ENCODE measurements at places on chromosomes 13 and 19.

- no peak for DNase-seq
These were observed 2.8 kb upstream of the FOSB start for GRCh38 chr19:45464852-45465441.

DNA sequence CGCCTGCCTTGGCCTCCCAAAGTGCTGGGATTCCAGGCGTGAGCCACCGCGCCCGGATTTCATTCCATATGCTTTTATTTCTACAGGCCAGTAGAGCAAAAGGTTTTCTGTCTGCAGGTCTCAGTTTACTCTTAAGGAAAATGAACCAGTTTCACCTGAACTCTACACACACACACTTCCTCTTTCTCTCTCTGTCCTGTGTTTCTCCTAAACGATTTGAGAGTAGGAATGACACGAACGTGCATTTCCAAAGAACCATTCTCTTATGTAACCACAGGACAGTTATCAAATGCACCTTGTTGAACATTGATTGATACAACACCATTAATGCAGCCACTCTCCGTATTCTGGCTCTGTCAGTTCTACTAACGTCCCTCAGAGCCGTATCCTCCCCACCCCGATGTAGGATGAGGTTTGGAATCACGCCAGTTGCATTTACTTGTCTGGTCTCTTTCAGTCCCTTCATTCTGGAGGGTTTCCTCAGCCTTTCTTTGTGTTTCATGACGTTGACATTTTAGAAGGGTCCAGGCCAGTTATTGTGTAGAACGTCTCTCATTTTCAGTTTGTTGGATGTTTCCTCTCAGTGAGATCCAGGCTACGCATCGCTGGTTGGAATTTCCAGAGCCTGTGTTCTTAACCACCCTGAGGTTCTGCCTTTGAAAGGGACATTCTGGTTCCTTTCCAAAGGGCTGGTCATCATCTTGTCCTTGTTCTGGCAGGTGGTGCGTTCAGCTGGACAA, 36.0 kb downstream of the BICRA start:
- peak; percentile 34 for DNase-seq

DNA sequence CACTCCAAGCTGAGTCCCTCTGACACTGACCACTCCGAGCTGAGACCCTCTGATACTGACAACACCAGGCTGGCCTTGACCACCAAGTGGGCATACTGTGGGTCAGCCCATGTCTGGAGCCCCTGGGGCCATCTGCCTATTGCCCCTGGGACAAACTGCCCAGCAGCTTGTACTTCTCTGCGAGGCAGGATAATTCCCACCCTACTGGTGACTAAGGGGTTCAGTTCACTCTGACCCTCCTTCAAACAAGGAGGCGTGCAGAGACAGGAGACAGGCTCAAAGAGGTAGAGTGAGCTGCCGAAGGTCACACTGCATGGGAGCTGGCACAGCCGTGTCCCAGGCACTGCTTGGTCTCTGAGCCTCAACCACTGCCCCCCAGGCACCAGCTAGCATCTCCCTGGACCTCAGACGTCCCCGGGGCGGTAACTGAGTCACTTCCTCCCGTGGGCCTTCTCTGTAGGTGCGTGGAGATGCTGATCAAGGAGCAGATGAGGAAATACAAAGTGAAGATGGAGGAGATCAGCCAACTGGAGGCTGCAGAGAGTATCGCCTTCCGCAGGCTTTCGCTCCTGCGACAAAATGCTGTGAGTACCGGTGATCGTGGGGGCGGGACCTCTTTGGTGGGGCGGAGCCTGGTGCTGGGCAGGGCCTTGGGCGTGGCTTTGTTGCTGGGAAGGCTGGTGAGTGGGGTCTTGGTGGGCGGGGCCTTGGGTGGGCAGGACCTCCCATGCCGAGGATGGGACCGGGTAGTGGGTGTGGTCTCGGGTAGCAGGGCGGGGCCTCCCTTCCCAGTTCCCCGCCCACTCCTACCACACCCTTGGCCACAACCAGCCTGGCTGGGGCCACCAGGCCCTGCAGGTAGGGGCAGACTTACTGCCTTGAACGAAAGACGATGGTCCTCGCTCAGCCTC, 5.8 kb upstream of the USE1 start:
- DNase-seq, result no peak

GRCh38 chr19:31255174-31255799, 93.9 kb downstream of the TSHZ3 start:
- DNase-seq, result no peak

DNA sequence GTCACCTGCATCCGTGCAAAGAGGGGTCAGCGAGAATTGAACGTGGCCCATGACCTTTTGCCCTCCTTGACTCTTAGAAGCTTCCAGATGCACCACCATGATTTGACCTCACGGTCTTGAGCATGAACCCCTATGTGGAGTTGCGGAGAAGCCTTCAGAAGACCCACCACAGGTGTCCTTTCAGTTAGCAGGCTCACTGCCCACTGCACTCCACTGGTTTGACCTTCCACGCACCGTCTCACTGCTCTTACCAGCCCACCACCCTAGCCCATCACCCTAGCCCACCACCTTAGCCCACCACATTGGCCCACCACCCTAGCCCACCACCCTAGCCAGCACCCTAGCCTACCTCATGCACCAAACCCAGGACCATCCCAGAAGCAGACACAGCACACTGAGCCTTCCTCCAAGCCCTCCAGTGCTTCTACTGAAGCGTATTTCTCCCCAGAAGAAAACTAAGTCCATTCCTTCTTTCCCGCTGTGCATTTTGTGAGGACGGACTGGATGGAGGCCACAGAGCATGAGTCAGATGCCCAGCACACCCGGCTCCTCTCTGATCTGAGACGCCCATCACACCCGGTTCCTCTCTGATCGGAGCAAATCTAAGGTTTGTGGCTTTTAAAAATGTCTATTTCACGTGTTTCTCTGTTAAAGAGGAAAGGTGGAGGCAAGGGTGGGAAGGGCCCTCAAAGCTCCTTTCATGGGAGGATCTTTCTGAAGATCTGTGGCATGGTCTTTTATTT, 45.8 kb downstream of the SOX1 start:
- DNase-seq, result no peak

GRCh38 chr19:53626976-53627375, 4.8 kb upstream of the DPRX start:
- DNase-seq, result no peak

- no peak for DNase-seq
These were observed 34.7 kb downstream of the TMEM255B start for GRCh38 chr13:113793718-113794085.

DNA sequence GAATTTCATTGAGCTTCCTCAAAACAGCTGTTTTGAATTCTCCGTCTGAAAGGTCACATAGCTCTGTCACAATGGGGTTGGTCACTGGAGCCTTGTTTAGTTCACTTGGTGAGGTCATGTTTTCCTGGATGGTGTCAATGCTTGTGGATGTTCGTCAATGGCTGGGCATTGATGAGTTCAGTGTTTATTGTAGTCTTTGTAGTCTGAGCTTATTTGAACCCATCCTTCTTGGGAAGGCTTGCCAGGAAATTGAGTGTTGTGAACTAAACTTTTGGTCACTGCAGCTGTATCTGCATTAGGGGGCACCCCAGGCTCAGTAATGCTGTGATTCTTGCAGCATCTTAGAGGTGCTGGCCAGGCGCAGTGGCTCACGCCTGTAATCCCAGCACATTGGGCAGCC, 22.0 kb downstream of the BLOC1S3 start:
- peak; percentile 8 for DNase-seq

DNA sequence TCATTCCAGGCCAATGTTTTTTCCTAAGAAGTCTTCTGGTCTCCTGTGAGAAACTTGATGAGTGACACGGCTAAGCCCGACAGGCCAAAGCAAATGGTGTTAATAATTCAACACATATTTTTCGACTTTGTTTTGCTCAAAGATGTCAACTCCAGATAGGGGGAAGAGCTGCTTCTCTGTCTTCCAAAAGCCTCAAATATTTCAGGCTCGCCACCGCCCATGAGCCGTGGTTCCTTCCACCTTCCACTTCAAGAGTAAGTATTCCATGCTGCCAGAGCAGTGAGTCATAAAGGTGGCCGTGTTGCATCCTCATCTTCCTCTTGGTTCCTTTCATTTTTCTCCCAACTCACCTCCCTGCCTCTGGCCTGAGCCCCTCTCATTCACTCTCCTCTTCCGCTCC, 272.6 kb downstream of the EFNB2 start:
- DNase-seq, result no peak

GRCh38 chr19:49414256-49414655, 9.0 kb downstream of the PTH2 start:
- no peak for DNase-seq

DNA sequence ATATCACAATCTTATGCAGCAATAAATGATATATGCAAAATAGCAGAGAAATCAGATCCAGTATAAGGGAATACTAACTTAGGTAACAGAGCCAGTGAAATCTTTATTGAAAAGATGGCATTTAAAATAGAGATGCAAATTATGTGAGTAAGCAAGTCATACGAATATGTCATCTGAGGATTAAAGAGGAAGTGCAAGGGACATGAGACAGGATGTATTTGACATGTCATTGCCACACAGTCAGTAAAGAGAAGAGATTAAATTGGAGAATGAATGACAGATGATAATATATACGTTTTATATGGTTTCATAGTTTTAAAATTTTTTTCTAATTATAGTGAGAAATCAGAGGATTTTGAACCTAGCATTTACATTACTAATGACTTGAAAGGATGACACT, 426.4 kb downstream of the SLITRK5 start:
- DNase-seq, result peak; percentile 13

- no peak for DNase-seq
These were observed 12.5 kb downstream of the PBX4 start for GRCh38 chr19:19606021-19606420.

GRCh38 chr13:44078806-44079376, 199.2 kb downstream of the LACC1 start:
- DNase-seq, result peak; percentile 45

- no peak for DNase-seq
These were observed 1256.5 kb downstream of the EFNB2 start for GRCh38 chr13:105278943-105279381.

DNA sequence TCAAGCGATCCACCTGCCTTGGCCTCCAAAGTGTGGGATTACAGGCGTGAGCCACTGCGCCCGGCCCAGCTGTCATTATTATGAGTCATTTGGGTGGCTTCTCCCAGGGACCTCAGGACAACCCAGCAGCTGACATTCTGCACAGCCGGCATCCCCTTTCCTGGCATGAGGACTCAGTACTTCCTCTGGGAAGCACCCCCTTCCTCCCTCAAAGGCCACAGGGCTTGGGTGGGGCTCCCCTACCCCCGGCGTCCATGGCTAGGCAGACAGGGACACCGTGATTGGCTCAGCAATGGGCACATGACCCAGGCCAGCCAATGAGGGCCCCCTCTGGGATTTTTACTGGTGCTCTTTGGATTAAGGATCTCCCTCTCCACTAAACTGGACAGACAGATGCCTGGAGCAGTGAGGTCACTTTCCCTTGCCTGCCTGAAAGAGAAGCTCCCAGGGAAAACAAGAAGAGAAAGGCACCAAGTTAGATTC, 6.0 kb downstream of the KANK2 start:
- DNase-seq, result no peak

DNA sequence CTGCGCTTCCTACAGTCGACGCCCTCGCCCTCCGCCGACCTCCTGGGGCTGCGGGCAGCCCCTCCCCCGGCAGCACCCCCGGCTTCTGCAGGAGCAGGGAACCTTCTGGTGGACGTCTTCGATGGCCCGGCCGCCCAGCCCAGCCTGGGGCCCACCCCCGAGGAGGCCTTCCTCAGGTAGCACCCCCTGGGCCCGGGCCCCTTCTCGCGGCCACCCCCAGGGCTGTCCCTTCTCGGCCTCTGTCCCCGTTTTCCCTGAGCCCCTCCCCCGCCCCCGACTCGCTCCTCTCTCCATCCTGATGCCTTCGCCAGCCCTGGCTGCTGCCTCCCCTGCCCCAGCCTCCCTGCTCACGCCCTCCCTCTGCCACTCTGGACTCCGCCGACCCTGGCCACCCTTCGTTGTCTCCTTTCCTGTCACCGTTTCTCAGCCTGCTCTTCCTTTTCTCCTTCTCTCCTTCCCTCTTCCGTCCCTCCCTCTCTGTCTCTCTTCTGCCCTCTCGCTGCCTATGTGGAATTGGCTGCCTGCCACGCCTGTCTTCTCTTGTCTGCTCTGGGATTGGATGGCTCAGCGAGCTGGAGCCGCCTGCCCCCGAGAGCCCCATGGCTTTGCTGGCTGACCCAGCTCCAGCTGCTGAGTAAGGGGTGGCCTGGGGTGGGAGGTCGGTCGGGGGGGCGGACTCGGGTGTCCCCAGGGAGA, 11.0 kb downstream of the FUZ start:
- peak; percentile 91 for DNase-seq

DNA sequence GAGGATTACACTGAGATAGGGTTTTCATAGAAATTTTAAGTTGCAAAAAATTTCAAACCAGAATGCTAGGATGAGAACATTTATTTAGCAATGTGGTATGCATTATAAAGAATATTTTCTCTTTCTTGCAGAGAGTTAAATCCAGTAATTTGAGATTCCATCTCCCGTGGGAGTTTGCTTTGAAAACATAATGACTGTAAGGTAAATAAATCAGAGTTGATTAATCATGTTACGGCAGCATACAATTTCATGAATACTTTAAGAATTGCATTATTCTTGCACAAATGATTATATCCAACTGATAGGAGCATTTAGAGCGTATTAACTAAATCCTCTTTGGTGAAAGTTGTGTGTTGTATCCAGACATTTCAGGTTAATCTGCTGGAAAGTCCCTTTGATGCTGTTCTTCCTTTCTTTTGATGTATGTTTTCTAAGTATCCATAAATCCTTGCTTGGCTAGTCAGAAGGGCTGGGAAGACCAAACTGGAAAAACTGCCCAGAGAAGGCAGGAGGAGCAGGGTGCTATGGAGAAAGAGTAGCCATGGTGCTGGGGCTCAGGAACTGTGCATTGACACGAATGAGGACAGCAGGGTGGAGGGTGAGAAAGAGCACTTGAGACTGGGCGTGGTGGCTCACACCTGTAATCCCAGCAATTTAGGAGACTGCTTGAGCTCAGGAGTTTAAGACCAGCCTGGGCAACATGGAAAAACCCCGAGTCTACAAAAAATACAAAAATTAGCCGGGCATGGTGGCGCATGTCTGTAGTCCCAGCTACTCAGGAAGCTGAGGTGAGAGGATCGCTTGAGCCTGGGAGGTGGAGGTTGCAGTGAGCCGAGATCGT, 4.8 kb upstream of the GJA3 start:
- DNase-seq, result no peak

Measured in brain (organoid and tissue), 16 donors.